ENCODE measurements at places on chromosomes 5 and 9.

GRCh38 chr9:87872079-87872624 lies 10.5 kb upstream of the SPATA31E1 start:
- DNase-seq = no peak

DNA sequence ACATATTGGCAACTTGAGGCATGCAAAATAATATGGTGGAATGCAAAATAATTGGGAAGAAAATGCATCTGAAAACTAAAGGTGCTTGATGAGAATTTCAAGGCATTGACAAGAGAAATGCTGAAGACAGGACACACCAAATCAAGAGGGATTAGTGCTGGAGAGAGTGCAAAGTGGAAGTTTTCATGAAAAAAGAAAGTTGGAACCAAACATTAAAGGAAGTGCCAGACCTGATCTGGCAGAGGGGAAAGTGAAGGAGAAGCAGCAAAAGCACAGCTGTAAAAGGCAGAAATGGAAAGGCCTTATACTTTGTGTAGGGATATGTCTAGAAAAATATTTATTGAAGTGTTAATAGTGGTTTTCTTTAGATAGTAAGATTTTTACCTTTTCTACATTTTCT lies 35.3 kb upstream of the FYB1 start:
- DNase-seq = no peak

DNA sequence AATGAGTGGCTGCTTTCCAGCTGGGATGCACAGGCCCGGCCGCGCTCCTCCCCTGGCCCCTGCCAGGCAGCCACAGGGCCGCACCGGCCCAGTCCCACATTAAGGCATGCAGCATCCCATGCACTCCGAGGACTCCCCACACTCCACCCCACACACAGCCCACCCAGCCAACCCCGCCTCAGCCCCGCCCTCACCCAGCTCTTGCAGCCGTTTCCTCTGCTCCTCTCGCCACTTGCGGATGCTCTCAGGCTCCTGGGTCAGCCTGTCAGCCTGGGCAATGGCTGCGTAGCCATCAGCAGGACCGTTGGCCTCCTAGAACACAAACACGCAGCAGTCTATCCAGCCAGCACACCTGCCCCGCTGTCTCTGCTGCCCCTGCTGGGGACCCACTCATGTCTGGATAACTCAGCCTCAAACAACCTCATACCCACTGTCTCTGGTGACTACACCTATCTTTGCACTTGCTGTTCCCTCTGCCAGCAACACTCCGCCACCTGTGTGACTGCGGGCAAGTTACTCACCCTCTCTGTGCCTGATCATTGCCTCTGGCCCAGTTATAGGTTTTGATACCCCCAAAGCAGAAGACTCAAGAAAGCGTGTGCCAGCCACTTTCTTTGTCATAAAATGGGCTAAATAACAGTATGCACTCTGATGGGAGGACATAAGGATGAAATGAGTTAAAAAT lies 9.3 kb downstream of the HIGD2A start:
- no peak for DNase-seq

- DNase-seq = no peak
Measured at GRCh38 chr5:84218546-84218945, 166.1 kb downstream of the EDIL3 start.

DNA sequence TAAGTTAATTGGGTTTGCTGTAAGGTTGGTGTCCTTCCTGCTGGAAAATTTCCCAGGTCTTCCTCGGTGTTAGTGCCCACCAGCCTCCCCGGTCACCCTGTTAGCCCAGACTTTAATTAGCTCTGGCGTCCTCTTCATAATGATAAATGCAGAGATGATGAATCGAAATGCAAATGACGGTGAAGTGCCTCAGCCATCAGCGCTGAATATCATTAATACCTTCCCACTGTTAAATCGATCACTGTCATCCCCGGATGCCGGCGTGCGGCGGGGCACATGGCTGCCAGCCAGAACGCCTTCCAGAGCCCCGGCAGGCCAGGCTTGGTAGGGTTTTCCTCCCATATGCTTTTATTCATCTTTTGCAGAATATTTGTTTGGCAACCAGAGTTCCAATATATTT lies 204.5 kb downstream of the IRX2 start:
- no peak for DNase-seq

DNA sequence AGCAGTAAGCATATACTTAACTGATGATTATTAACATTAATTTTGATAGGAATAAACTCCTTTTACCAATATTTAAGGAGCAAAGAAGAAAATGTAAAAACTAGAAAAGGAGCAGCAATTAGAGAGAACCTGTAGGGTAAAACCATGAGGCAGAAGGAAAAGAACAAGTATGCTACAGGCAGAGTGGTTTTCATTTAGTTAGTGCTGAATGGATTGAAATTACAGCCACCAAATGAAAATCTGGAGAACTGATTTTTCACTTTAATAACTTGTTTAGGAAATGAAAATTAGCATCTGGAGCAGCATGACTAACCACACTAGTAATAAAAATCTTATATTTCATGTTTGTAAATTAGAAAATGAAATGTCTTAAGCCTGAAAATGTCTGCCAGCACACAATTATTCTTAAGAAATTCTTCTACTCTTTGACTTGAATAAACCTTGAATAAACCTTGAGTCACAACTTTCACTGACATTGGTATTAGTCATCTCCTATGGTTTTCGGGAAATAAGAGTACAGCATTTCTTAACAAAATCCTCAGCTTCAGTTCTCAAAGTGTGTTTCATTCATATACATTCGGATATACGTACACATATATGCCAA lies 1504.9 kb upstream of the C9orf72 start:
- DNase-seq = no peak

DNA sequence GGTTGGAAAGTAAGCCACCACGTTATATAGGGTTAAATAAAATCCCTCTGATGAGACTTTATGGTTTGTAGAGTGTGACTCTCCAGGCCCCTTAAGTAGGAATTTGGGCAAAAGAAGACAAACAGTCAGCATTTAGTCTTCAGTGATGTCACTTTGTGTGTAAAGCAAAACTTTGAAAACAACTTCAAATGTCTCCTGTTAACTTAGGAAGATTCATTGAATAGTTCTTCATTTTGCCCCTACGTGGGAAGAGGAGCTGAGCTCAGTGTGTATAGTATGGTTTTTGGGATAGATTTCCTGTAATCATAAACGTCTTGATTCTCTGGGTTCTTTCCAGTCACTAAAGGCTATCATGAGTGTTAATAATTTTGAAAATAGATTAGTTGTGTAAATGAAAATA lies 101.3 kb downstream of the GADD45G start:
- no peak for DNase-seq

- no peak for DNase-seq
Measured at GRCh38 chr9:98994172-98995058, 50.7 kb downstream of the COL15A1 start.

DNA sequence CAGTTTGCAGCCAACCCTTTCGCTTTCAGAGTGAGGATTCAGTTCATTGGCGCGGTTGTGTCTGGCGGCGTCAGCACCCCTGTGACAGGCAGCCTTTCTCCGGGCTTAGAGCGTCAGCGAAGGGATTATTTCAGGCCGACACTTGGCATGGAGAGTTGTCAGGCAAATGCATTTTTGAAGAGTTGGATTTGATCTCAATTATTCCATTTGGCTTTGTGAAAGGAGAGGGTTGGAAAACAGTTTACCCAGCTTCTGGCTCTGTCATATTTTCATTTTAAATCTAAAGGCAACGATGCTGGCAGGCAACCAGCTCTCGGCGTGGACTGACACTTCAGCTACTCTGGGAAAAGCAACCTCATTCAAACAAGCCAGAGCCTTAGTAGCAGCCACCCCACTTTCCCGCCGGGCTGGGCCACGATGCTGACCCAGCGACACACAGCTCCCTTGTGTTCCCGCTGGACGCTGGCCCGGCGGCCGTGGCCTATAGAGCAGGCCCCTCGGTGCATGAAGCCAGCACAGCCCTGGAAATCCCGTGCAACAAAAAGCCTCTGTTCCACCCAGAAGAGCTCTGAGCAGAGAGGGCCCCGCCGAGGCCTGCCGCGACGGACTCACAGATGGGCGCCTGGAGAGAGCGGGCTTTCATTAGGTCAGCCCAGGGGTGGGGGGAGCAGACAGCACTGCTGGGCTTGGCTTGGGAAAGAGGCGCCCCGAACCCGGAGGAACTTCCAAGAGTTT lies 28.9 kb upstream of the LPCAT1 start:
- DNase-seq = no peak

- DNase-seq = no peak
Measured at GRCh38 chr9:25472681-25473080, 205.6 kb downstream of the TUSC1 start.

- DNase-seq = no peak
Measured at GRCh38 chr5:129120158-129120581, 25.6 kb downstream of the ISOC1 start.

- no peak for DNase-seq
Measured at GRCh38 chr9:78325343-78325742, 28.4 kb downstream of the PSAT1 start.

DNA sequence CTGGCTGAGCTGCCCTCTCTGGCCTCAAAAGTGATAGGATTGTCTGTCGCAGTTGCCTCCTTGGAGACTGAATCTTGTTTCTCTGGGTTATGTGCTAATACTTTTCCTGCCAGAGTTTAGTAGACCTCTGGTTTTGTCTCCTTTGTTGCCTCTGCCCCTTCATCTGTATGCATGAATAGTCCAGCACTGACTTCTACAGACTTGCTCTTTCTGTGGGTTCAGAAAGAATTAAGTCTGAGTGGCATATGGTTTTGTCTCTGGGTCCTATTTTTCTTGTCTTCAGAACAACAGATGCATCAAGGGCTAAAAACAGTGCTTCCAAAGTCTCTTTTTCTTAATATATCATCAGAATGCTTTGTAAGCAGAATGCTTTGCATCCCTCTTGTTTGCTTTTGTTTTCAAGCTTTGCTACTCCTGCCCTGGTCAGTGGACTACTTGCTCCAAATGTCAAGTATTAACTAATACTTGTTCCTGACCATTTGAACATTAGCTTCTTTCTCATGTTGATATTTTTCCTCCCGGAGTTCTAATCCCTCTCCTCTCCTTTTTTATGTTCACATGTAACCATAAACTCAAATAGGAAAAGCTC lies 131.7 kb downstream of the UNC13B start:
- no peak for DNase-seq

GRCh38 chr9:76401580-76402354 lies 7.5 kb upstream of the RFK start:
- no peak for DNase-seq

Measured in CD4-positive, alpha-beta T cell treated with Interleukin-15 for 4 hours (primary cell).